ENCODE measurements at places on chromosomes 11 and 22.

- no peak for DNase-seq
These were observed 782 bp downstream of the SMARCB1 start for GRCh38 chr22:23787600-23787896.

- DNase-seq = no peak
These were observed 51.5 kb upstream of the HORMAD2 start for GRCh38 chr22:30028731-30029130.

GRCh38 chr11:33320814-33321330, 63.7 kb downstream of the HIPK3 start:
- DNase-seq = no peak

DNA sequence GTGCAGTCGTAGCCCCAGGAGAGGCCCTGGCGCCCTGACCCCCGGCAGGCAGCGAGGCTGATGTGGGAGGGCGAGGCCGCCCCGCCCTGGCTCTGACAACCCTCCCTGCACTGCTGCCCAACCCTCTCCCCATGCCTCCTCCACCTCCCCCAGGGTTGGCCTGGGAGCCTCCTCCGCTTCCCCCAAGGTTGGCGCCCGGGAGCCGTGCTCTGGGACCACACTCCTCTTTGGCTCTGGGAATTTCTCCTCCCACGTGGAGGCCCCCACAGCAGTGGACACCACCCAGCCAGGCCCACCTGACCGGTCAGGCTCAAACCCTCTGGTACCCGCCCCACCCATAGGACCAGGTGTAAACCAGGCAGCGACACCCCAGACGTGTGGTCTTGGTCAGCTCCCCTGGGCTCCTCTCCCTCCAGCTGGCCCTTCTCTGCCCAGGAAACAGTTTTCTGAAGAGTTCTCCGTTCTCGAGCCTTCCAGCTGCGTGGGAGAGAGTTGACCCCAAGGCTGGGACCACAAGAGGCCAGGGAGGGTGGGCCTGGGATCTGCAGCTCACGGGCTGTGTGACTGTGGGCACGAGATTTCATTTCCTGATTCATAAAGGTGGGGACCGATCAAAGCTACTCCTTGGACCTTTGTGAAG, 39.5 kb upstream of the BRSK2 start:
- DNase-seq = no peak

- DNase-seq = no peak
These were observed 33.7 kb downstream of the DAGLA start for GRCh38 chr11:61713906-61714305.

DNA sequence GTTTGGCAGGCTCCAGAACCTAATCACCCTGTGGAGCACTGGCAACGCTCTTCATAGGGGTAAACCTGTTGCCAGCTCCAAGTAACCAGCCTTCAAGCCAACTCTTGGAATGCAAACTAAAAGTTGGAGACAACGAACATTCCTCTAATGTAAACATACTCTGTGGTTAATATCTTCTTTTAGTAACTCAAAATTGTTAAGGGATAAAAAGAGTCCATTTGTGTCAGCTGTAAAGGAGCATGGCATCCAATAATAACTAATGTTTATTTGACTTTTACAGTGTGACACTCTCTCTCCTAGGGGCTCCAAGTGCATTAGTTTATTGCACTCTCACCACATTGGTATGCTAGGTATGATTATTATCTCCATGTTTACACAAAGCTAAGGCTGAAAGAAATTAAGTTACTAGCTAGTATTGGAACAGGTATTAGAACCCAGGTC, 31.0 kb upstream of the AMOTL1 start:
- no peak for DNase-seq

DNA sequence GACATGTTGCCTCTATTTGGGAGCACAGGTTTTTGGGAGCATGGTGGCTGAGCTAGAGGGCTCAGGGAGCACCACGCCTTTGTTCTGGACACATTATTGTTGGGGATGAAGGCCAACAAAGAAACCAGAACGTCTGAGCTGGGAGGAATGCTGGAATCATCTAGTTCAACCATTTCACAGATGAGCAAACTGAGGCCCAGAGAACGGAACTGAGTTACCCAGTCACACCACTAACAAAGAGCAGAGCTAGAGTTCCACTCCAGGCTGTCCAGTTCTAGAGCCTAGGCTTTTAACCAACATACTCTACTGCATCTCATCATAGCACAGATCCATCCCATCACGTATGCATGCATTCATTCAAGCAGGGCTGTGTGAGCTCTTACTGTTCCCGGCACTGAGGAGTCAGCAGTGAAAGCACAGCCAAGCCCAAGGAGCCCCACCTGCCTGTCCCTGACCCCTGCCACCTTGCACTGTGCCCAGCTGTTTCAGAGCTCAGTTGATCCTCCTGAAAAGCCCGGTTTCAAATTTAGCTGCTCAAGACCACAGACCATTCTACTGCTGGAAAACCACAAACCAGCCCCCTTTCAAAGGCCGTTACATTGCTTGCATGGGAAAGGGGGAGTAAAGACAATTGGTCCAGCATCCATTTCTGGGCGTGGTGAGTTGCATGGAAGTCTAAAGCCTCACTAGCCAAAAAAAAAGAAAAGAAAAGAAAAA, 16.9 kb upstream of the TCF20 start:
- no peak for DNase-seq

DNA sequence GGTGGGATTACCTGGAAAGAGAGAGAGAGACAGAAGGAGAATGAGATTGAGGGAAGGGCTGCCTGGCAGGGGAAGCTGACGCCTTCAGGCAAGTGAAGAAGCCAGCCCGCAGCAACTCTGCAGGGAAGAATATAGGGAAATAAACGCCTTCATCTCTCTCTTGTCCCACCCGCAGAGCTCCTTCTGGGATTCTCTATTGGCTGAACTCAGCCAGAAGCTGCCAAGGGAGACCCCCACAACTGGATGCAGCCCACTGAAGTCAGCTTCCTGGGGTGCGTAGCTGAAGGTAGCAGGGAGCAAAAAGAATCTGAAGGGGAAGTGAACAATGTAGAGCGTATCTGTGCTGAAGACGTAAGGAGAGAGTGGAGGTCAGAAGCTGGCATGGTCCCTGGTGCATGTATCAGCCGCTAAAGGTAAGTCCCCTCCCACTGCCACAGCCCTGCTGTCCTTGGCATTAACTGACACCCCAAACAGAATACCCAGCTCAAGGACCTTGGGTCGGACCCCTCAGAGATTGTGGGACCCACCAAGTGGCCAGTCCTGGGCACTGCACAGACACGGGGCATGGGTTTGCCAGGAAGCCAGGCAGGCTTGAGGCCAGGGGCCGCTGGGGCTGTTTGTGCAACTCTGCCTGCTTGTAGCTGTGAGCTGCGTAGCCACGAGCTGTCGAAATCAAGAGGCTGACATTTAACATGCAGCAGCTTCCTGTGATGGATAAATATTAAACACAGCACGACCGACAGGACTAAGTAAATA, 469.9 kb downstream of the MN1 start:
- DNase-seq = no peak

DNA sequence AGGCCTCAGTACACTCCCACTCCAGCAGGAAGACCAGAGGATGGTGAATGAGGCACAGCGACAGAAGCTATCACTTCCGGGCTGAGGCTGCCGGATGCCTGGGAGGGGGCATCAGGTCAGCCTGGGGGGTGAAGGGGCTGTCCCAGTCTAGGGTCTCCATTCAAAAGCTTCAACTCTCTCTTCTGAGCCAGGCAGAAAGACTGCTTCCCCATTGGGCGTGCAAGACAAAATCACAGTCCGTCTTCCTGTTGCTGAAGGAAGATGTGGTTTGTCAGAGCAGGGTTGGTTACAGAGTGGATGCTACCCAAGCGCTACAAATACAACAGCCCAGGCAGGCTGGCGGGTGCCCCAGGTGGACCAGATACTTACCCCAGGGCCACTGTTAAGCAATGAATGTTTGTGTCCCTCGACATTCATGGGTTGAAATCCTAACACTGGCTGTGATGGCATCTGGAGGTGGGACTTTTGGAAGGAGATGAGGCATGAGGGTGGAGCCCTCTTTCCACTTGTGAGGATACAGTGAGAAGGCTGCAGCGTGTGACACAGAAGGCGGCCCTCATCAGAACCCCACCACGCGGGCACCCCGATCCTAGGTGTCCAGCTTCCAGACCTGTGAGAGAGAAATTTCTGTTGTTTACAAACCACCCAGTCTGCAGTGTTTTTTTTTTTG, 12.0 kb downstream of the UPK3A start:
- DNase-seq = no peak

GRCh38 chr11:126328001-126328390, 24.1 kb downstream of the DCPS start:
- no peak for DNase-seq

- no peak for DNase-seq
These were observed 529.6 kb upstream of the LRRC4C start for GRCh38 chr11:41988951-41989572.

DNA sequence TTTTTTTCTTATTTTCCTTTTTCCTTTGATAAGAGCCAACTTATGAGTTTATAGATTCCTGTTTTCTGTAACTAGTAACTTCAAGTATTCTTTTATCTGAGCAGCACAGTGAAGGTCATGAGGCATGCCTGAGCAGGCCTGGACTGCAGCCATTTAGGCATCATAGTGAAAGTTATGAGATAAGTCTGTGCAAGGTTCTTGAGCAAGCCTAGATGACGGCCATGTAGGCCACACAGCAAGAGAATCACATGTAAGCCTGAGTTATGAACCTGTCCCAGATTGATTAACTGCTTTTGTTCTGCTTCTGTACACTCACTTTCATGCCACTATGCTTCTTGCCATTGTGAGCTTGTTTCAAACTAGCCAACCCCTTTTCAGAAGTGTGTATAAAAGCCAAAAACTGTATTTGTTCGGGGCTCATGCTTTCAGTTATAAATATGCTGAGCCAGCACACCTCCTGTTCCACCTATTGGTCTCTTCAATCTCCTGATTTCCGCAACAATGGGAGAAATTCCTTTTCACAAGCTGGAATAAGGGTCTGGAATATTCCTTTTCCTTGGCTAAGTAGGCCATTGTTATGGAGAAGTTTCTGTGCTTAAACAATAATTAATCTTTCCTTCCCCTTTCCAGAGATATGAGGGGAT, 745.7 kb downstream of the FAM181B start:
- no peak for DNase-seq

- DNase-seq = no peak
These were observed 22.8 kb downstream of the SLC5A4 start for GRCh38 chr22:32232191-32232830.

- no peak for DNase-seq
These were observed 12.8 kb upstream of the MRGPRD start for GRCh38 chr11:68993546-68993945.

DNA sequence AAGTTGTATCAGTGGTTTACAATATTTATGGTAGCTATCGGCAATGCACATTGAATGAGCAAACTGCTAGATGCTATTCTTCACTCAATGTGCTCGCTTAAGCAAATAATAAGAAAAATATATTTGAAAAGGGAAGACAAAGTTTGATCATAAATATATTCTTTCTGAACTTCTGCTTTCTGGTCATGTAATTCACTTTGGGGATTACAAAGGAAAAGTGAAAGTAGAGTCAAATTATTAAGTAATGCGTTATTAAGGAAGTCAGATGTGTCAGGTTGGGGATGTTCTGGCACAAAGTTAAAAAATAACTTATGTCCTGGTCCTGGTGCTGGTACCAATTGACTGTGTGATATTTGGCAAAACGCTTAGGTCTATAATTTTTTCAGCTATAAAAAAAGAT, 98.0 kb upstream of the TRIM77 start:
- no peak for DNase-seq

- DNase-seq = no peak
These were observed 35.5 kb upstream of the SLC25A1 start for GRCh38 chr22:19214078-19214473.

DNA sequence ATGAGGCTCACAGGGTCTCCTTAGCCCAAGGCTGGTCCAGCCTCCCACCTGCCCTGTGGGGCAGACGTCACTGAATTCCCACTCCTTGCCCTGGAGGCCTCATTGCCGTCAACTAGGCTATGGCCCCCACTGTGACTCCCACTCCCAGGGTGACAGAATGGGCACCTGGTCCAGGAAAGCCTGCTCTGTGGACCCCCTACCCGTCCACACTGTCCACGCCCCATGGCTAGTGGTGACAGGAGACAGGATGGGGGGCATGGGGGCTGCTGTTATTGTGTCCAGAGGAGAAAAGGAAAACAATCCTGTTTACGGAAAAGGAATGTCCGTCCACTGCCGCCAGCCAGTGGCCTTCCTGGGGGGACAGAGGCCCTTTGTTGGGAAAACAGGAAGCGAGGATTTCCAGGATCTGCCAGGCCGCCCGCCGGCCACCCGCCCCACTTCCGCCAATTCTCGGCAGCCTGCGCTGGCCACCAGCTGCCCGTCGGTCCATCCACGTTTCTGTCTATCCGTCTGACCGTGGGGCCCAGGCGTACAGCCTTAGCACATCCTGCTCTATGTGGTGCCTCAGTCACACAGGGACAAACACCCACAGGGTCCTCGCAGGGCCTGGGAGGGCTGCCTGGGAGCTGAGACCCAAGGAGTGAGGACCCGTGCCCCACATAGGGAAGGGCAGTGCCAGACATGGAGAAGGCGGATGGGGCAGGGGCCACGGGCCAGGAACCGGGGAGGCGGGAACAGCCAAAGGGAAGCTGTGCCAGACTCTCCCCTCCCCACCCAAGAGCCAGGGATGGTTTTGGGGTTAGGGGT, 19.5 kb downstream of the CRELD2 start:
- DNase-seq = no peak

DNA sequence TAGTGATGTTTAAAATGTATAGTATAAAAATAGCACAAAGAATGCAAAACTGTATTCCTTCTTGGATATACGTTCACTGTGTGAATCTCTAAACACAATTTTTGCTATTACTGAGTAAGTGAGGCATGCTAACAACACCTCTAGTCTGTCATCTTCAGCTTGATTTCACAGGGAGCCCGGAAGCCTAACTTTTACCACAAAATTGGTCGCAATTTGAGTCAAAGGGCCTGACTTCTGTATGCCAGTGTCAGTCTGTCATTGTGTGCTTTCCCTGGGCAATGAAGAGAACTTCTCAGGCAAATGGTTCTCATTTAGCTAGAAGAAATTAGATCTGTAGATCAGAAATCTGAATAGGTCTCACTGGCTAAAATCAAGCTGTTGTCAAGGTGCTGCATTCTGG, 1059.5 kb downstream of the FAM181B start:
- DNase-seq = no peak

DNA sequence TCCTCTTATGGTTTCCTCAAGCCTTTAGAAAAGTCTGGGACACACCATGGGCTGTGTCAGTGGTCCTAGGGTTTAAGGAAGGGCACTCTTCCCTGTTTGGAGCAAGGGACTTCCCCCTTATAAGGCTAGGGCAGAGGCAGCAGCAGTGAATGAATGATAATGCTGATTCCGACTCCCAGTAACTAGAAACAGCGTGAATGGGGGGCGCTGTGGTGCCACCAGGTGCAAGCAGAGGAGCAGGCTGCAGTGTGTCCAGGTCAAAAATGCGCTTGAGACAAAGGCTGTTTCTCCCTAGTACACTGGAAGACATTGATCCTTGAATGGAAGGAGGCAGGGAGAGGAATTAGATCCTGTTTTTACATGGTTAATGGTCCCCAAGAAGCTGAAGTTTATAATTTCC, 11.6 kb upstream of the RIC3 start:
- no peak for DNase-seq

- no peak for DNase-seq
These were observed 25.1 kb upstream of the PLAAT3 start for GRCh38 chr11:63639199-63639832.

Measured in activated CD8-positive, alpha-beta memory T cell treated with anti-CD3 and anti-CD28 coated beads for 4 hours (primary cell).